ENCODE measurements at places on chromosomes 3 and 15. TPM values are rescaled to one million over a fixed set of nuclear protein-coding genes. Genes with fewer than 3 reads are reported as not detected.

GRCh38 chr15:27768732-27769475 is 330.2 kb downstream of the OCA2 start:
- H3K36me3 ChIP-seq = no peaks in the 10 kb centered on the region
- no peaks in the 10 kb centered on the region for H3K27me3 ChIP-seq
- H3K27ac ChIP-seq = no peak overlapping the region
- DNase-seq = no peak
- no peaks in the 10 kb centered on the region for H3K4me1 ChIP-seq
- no peak overlapping the region for H3K4me3 ChIP-seq

DNA sequence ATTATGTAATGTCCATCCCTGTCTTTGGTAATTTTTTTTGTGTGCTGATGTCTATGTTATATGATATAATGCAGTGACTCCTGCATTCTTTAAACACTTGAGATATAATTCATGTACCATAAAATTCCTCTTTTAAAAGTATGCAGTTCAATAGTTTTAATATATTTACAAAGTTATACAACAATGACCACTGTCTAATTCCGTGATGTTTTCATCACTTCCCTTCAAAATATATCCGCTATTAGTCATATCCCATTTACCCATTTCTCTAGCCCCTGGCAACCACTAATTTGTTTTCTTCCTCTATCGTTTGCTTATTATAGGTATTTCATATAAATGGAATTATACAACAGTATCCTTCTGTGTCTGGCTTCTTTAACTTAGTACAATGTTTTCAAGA is 64.9 kb upstream of the SUCLG2 start:
- H3K36me3 ChIP-seq = no peaks in the 10 kb centered on the region
- H3K27ac ChIP-seq = no peak overlapping the region
- no peak for DNase-seq
- no peaks in the 10 kb centered on the region for H3K27me3 ChIP-seq

DNA sequence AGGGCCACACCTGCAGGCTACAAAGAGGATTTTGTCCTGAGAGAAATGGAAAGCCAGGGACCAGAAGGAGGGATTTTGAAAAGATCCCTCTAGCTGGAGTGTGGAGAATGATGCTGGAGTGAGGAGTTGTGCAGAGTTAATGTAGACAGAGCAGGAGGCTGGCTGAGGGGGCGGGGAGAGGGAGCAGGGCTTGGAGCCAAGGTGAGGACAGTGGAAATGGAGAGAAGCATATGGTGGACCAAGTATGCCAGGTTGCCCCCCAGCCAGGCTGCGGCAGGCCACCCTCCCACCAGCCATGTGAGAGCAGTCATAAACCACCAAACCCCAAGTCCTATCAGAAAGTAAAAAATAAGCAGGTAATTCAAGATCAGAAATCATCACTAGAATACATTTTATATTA is 14.7 kb downstream of the RARRES1 start:
- no peak overlapping the region for H3K27ac ChIP-seq
- DNase-seq = no peak
- H3K4me3 ChIP-seq = no peak overlapping the region
- no peaks in the 10 kb centered on the region for H3K36me3 ChIP-seq

PRTG gene
- total RNA-seq = 39.1 TPM

CNTN6 gene
- total RNA-seq = not detected

DNA sequence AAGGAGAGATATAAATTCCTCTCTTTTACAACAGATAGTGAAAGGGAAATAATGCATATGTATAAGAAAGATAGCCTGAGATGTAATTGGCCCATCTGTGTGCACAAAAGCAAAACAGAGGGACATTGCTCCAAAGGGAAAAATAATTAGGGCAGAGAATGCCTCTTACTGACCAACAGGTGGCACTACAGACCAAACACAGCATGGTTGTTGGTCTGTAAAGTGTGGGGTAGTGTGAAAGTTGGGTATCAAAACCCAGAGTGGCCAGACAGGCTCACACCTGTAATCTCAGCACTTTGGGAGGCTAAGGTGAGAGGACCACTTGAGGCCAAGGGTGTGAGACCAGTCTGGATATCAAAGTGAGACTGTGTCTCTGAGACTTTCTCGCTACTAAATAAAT is 4.5 kb upstream of the TLNRD1 start:
- H3K4me1 ChIP-seq = no peaks in the 10 kb centered on the region
- H3K27me3 ChIP-seq = no peaks in the 10 kb centered on the region
- DNase-seq = no peak
- no peak overlapping the region for H3K4me3 ChIP-seq
- H3K27ac ChIP-seq = no peak overlapping the region

DNA sequence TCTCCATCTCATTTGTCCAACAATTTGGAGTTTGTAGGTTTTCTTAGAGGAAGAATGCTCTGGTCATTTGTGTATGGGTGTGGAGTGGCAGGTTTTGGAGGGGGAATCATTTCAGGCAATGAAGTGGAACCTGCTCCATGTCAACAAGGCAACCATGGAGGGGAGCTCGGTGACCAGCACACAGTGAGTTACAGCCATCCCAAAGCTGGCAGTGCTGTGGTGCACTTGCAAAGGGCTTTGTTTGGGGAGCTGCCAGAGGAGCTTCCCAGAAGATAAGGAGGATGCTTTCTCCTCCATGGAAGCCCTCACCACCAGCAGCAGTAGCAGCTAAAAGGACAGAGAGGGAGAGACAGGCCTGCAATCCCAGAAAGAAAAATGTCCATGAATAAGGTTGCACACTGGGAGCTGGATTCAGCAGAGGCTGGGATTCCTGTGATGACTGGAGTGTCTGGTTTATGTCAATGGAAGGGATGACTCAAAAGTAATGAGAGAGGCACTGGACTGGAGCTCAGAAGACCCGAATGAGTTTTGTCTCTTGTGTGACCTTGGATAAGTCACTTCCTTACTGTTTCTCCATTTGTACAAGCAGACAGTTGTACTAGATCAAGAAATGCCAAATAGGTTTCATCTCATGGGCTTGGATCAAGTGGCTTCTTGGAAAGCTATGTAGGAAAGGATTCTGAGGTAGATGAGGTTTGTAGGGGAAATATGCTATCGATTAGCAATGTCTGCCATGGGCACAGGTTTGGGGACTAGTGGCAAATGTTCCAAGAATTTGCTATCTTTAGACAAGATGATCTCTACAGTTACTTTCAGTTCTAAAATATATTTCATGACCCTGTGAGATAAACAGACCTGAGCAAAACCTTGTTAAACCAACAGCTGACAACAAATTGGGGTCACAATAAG is 27.2 kb upstream of the UBE2Q2 start:
- no peaks in the 10 kb centered on the region for H3K4me1 ChIP-seq
- no peaks in the 10 kb centered on the region for H3K36me3 ChIP-seq
- no peaks in the 10 kb centered on the region for H3K27me3 ChIP-seq
- H3K4me3 ChIP-seq = no peak overlapping the region
- DNase-seq = no peak

Measured in Caco-2 (cell line).